Smooth muscle cell of the brain vasculature (primary cell): ENCODE measurements at places on chromosomes 3 and 15.
A peak's percentile ranks its signal among the peaks of the same experiment; 100 is the strongest.

- DNase-seq = no peak
These were observed 24.3 kb upstream of the GCNT3 start for GRCh38 chr15:59587085-59587826.

GRCh38 chr3:175457301-175457700, 598.2 kb downstream of the NAALADL2 start:
- no peak for DNase-seq

DNA sequence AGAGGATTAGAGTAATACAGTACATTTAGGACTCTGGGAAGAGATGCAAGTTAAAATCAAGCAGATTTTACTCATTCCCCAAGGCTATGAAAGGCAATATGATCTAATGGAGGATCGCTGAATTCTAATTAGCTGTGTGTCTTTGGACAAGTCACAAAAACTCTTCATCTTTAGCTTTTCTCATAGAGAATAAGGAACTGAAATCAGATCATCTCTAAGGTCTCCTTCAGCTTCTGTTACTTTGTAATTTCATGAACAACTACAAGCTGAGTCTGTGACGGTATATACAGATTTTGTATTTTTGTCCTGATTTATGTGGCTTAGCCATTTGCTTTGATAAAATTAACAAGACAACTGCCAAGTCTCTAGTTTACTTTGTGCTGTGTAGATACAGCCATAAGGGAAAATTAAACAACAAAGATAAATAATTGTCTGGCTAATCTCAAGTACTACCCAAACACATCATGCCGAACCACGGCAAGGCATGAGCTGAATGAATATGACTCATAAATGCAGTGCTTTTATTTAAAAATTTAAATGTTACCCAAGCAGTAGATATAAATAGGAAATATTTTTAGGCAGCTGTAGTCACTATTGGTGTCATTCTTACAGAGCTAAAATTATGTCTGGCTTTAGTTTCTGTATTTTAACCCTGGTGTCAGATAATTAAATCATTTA, 81.5 kb downstream of the GAP43 start:
- no peak for DNase-seq

DNA sequence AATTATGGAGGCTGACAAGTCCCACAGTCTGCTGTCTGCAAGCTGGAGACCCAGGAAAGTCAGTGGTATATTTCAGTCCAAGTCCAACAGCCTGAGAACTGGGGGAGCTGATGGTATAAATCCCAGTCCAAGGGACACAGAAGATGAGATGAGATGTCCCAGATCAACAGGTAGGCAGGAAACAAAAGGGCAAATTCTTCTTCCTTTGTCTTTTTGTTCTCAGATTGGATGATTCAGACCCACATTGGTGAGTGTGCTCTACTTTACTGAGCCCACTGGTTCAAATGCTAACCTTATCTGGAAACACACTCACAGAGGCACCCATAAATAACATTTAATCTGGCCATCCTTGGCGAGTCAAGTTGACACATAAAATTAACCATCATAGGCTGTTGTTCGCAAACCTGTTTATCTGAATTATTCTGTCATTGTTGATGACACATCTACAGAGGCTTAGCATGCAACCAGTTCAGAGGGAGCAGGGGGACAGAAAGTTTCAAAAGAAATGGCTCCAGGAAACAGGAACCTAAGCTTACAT, 62.7 kb upstream of the ITGA11 start:
- DNase-seq = no peak

- DNase-seq = no peak
These were observed 1.8 kb upstream of the IGF1R start for GRCh38 chr15:98646546-98647025.

- DNase-seq = no peak
These were observed 17.3 kb downstream of the SUCNR1 start for GRCh38 chr3:151890721-151891141.

DNA sequence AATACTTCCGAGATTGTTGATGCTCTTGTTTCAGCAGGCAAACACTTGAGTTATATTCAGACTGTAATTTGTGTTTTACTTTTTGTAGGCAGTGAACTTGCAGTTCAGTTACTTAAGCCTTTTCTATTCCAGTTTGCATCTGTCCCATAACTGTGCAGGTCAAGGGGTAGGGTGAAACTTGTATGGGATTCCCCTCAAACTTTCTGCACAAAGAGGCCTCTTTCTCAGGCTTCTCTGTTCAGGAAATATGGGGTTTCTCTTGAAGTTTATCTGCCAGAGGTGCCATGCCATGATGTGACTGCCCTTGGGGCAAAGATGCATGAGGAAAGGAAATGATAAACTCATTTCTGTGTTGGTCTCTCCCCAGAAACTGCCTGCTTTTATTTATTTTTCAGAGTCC, 66.7 kb downstream of the SLC24A1 start:
- DNase-seq = no peak

DNA sequence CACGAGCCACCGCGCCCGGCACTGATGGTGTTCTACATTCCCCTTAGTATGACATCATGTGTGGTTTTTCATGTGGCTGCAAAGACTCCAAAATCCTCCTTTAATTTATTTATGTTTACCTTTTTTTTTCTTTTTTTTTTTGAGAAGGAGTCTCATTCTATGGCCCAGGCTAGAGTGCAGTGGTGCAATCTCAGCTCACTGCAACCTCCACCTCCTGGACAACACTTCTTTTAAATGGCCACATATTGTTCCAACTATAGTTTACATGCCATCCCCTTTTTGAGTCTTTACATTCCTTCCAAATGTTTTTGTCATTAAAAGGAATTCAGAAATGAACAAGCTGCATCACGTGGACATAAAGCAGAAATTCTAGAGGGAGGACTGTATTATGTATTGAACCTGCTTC, 10.3 kb upstream of the CDV3 start:
- DNase-seq = no peak

DNA sequence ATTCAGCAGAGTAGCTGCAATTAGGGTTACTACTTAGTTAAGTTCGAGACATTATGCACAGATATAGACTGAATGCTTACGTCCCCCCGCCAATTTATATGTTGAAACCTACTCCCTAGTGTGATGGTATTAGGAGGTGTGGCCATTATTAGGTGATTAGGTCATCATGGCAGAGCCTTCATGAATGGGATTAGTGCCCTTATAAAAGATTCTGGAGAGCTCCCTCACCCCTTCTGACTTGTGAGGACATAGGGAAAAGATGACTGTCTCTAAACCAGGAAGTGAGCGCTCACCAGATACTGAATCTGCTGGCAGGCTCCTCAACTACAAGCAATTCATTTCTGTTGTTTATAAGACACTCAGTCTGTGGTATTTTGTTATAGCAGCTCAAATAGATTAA, 25.6 kb upstream of the TEX9 start:
- no peak for DNase-seq

- DNase-seq = peak; percentile 64
These were observed 299.7 kb upstream of the LMCD1 start for GRCh38 chr3:8201886-8202285.

GRCh38 chr3:49343163-49343562, 3.3 kb upstream of the USP4 start:
- no peak for DNase-seq

DNA sequence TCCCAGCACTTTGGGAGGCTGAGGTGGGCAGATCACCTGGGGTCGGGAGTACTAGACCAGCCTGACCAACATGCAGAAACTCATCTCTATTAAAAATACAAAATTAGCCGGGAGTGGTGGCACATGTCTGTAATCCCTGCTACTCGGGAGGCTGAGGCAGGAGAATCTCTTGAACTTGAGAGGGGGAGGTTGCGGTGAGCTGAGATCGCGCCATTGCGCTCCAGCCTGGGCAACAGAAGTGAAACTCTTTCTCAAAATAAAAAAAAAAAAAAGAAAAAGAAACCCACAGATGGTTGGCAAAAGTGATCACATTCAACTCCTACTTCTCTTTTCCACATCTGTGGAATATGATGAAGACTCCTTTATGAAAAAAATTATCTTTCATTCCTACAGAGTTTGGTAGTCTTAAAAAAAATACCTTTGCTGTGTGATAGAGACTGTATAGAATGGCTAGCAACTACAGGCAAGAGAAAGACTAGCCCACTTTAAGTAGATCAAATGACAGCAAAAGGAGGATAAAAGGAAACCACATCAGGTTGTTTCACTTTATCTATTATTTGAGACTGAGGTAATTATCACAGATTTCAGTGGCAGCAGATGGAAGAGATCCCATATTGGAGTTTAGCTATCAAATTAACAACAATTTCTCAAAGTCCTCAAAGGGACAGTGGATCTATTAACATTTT, 172.9 kb upstream of the TSPAN3 start:
- no peak for DNase-seq

GRCh38 chr3:36733162-36733696, 31.1 kb downstream of the DCLK3 start:
- no peak for DNase-seq

DNA sequence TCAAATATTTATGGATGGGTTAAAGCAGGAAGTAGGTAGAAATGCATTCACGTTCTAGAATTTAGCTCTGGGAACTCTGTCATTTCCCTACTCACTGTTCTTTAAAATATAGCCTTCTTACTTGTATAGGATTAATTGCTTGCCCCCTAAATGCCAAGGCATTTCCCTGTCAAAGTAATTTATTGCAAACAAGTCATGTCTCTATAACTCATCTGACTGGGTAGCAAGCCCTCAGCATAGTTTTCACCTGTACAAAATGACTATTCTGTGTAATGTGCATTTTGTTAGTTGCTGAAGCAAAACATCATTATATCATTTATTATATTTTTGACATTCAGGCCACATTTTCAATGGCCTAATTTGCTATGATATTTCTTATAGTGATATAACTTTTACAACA, 1308.2 kb upstream of the EPHA6 start:
- no peak for DNase-seq

DNA sequence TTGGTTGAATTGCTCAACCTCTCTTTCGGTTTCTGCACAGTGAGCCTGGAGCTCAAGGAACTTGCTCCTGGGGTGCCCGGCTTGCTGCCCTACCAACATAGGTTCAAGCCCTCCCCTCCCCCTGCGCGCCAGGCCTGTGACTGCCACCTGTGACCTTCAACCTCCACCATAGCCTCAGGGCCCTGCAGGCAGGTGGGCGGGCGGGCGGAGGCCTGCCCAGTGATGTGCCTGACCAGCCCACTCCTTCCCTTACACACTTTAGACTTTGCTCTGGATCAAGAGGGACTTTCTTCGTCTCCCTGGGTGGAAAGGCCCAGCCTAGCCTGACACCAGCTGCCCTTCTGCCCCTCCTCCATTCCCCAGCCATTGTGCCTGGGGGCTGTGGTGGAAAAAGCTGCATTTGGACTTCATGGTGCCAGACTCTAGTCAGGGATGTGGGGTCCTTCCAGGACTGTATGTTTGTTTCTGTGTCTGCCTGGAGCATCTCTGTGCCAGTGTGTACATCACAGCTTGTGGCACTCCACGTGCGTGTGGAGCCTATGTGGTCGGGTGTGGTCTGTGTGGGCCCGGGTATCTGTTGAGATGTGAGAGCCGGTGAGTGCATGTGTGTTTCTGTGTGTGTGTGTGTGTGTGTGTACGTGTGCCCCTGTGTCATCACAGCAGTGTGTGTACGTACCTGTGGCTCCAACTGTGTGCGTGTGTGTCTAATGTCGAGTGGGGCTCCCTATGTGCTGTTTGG, 9.5 kb downstream of the PRKCD start:
- no peak for DNase-seq

DNA sequence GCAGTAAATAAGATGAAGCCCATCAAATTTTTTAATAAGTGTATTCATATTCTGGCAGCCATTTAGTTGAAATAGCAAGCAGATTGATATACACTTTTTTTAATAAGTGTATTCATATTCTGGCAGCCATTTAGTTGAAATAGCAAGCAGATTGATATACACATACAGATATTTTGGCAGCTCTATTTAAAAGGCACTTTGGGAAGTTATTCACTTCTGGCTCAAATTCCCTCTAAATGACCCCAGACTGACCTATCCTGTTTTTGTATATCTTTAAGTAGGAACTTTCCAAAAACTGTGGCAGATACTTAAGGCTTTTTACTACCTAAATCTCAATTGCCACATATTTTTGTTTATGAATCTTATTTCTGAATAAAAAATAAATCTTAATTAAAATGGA, 122.3 kb downstream of the PLD1 start:
- DNase-seq = no peak

GRCh38 chr3:112908252-112908651, 61.6 kb upstream of the CD200R1L start:
- DNase-seq = no peak

DNA sequence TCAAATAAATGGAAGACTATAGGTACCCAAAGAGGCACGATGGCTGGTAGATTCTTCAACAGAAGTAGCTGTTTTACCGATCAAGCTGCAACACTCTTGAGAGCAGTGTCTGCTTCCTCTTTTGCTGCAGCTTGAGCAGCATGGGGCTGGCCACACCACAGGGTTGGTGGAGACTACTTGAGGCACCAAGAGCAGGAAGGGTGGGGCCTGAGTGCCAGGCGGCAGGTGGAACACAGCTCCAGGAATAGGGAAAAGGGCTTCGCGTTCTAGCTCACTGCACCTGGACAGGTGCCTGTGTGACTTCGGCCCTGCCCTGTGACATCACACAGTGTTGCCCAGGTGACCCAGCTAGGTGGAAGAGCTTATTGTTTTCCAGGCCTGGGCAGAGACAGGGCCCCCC, at the start of gene CCDC33:
TSS of gene CCDC33 (plus strand) at position 365 of the 400 bp plus-strand sequence. CDS start 394 bp downstream, outside the sequence.
- DNase-seq = no peak

DNA sequence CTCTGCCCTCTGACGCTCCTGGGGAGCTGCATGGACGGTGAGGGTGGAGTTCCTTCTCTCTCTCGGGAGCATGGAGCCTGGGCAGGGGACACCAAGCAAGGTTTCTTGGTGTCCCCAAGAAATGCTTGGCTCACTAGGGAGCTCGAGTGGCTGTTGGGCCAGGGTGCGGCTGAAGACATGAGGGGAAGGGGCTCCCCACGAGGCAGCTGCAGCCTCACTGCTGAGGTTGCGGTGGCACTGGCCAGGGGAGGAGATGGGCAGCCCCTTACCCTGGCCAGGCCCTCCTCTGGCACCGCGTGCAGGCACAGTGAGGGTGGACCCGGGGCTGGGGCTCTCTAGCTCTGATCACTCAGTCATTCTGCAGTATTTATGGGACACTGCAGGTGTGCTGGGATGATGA, 43.5 kb upstream of the SLC41A3 start:
- no peak for DNase-seq

- DNase-seq = no peak
These were observed 24.3 kb upstream of the CP start for GRCh38 chr3:149245738-149246451.

DNA sequence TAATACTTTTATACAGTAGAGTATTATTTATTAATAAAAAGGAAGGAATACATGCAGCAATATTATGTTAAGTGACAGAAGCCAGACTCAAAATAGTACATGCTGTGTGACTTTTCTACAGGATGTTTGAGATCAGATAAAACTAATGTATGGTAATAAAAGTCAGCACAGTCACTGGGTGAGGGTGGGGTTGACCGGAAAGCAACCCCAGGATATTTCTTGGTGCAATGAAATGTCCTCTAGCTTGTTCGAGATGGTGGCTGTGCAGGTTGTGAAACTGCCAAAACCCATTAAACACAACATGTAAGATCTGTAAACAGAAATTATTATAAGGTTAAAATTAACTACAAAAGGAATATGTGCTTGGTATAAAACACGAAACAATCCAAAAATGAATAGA, 20.8 kb upstream of the ALDH1L1 start:
- DNase-seq = no peak

GRCh38 chr3:109887293-109887692, 549.9 kb upstream of the DPPA4 start:
- no peak for DNase-seq

GRCh38 chr3:128706086-128706615, 19.8 kb upstream of the RAB7A start:
- DNase-seq = no peak
